ENCODE measurements at places on chromosomes 12 and 14.
A peak's percentile ranks its signal among the peaks of the same experiment; 100 is the strongest.

DNA sequence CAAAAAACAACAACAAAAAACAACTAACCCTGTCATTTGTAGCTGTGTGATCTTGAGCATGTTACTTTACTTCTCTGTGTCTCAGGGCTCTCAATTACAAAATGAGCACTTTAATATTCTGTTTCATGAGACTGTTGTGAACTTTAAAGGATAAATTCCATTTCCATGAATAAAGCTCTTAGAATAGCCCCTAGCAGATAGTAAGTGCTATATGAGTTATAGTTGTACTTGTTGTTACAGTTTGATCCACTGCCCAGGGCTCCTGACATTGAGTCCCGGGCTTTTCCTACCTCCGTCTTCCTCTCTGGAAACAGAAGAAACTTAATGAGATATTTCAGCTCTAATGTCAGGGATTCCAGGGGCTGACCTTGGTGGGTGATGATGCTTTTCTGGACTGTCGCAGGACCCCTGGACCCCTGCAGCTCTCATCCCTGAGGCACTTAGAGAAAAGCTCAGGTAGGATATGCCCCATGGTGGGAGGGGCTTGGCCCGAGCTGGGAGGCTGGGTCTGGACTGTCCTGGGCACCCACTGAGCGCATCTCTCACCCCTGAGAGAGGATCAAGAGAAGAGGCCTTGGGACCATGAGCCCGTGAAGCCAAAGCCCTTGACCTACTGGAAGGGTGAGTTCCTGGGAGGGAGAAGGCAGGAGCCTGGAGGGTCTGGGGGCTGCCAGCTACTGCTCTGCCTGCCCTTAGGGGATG, 5.1 kb downstream of the P3H3 start:
- DNase-seq = no peak

DNA sequence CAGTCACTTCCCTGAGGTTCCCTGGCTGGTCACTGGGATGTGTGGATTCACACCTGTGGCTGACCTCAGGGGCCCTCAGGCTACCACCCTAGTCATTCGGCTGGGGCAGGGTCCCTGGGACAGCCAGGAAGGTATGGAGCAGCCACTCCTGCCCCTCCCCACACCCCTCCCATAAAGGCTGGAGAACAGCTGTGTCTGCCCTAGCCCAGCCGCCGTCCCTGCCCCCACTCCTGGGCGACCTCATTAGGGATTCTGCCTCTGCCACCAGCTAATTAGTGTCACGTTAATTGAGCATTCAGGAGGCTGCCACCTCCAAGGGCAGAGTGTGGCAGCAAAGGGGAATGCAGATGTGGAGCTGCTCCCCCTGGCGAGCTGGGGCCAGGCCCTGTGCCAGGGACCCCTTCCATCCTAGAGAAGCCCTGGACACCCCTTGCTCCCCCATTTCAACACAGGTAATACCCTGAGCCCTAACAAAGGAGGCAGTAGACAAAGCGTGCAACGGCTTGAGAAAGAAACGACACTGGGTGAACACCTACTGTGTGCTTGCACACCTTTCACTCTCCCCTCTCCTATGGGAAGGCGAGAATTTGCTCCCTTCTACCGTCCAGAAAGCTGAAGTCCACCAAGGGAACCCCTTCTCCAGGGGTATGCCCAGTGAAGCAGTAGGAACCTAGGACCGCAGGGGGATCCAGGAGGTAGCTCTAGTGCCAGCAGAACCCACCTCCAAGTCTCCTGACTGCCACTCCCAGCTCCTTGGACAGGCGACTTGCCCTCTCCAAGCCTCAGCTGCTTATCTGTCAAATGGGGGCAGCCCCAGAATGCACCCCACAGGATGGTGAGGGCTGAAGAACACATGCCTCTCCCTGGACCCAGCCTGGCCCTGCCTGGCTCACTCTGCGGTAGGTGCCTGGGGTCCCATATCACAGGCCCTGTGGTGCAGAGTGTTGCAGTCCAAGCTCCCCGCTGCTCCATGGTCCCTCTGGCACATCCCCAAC, 45.1 kb downstream of the FAM222A start:
- DNase-seq = no peak

GRCh38 chr12:124709722-124710687, 142.6 kb upstream of the NCOR2 start:
- no peak for DNase-seq

- DNase-seq = no peak
Observed at GRCh38 chr12:96892104-96892503, 15.0 kb upstream of the NEDD1 start.

DNA sequence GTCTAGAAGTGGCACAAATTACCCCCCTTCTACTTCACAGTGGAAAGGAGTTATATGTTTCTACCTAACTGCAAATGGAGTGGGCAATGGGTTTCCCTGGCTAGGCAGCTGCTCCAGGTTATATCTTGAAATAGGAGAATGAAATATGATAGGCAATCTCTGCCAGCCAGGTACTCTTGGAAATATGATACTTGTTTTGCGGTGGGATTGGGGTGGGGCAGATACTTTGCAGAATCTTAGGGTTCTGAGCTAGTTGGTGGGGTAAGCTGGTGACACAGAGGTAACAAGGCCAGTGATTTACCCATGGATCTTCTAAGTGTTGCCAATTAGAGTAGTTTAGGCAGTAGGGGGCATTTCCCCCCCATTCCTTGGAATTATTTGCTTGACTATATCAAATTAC, 140.1 kb downstream of the ATP23 start:
- DNase-seq = no peak

DNA sequence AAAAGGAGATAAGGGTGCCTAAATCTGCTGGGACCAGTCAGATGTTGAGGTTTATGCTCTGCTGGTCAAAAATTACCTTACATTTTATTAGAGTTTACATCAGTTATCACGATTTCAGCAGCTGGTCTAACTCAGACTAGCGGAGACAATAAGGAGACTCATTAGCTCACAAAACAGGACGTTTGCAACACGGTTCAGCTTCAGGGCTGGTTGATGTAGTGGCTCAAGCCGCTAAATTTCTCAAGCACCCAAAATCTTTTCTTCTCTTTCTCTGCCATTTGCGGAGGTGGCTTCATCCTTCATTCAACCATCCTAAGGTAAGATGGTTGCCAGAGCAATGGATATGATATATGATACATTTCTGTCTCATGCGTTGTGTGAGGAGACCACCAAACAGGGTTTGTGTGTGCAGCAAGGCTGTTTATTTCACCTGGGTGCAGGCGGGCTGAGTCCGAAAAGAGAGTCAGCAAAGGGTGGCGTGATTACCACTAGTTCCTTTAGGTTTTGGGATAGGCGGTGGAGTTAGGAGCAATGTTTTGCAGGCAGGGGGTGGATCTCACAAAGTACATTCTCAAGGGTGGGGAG, 30.3 kb upstream of the CLIP1 start:
- DNase-seq = peak; percentile 23

GRCh38 chr12:28135801-28136439, 54.3 kb upstream of the CCDC91 start:
- no peak for DNase-seq

DNA sequence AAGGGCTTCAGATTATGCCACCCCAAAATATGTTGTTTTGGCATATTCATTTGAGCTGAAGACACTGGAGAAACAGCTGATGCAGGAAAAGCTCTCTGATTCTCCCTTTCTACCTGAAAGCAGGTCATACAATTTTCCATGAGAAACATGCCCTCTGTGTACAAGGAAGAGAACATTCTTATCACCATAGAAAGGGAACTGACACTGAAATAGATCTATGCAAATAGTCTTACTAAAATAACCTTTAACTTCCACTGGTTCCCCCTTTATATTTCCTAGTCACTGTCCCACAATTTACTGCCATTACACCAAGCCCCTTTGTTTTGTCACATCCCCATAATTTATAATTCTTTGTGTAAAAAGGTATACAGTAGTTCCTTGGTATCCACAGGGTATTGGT, 9.6 kb upstream of the PHC1 start:
- no peak for DNase-seq

DNA sequence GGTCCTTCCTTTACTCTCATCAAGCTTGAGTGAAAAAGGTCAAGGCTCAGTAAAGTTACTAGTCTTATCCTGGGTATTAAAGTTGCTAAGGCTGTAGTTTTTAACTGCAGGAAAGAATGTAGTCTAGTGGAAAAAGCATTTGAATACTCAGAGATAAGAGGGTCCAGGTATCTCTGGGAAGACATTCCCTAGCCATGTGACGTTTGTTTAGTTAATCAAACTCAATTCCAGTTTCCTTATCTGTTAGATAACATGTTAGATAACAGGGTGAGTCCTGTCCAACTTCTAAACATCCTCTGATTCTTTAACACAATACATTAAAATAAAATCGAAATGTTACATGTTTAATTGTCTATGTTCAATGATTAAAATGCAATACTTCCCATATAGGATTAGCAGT, 720.7 kb upstream of the LMO3 start:
- DNase-seq = no peak

DNA sequence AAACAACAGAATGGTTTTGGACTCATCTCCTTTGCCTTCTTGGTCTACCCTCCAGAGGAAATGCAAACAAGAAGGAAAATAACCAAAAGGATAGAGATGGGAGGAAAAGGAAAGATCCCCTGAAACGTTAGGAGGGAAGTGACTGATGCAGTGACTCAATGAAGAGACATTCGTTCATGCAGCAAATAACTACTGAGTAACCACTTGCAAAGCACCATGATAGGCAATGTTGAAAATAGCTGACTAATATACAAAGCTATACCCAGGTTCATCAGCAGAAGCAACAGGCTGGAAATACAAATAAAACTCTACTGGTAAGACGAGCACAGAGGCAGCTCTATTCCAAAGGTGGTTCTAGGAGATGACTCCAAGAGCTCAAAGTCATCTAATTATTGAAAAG, 41.8 kb downstream of the R3HDM2 start:
- no peak for DNase-seq

DNA sequence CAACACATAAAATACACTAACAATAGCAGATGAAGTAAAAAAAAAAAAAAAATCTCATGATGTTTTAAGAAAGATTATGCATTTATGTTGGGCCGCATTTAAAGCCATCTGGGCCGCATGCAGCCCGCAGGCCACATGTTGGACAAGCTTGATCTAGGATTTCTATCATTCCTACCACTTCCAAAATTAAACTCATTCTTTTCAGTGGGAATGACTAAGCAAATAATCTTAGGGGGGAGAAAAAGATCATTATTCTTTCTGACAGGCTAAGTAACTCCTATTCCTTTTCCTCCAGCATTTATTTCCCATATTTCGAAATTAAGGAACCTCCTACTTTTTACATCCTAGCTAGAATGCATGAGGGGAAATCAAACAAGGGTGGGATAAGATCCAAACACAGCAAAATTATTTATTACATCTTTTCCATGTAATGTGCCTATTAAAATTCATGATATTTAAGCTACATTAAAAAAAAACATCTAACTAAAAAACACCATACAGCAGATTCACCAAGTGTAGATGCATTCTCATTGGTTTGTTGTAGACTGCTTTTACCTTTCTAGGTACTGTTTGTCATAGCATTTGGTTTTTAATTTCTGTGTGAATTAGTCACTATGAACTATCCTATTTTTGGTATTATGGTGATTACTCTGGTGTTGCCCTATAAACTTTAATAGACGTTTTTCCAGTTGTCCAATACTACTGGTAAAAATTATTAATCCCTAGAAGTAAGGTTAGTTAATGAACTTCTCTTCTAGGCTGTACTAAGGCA, 76.1 kb downstream of the RASSF8 start:
- no peak for DNase-seq

GRCh38 chr12:80045594-80045993, 53.7 kb upstream of the OTOGL start:
- no peak for DNase-seq

DNA sequence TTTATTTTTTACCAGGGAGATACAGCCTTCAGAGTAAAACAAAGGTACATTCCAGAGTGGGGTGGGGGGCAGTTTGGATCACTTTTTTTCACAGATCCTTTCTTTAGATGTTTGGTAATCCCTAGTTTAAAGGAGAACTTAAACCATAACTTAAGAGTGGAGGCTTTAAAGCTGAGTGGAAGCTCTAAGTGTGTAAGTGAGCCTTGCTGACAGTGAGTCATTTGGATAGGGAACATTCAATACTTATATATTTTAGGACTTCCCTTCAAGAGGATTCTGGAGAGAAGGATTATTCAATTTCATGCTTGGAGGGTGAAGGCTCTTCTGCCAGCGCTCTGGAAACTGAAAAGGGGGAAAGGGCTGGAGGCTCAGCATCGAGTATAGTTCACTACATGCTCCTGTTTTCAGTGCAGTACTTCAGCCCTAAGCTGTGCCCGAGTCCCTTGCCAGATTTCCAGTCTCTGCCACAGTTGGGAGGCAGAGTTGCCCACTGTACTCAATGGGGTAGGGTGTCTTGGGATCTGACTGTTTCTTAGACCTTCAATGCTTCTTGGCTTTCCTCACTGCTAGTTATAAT, 8.4 kb downstream of the PRKAG1 start:
- DNase-seq = no peak

DNA sequence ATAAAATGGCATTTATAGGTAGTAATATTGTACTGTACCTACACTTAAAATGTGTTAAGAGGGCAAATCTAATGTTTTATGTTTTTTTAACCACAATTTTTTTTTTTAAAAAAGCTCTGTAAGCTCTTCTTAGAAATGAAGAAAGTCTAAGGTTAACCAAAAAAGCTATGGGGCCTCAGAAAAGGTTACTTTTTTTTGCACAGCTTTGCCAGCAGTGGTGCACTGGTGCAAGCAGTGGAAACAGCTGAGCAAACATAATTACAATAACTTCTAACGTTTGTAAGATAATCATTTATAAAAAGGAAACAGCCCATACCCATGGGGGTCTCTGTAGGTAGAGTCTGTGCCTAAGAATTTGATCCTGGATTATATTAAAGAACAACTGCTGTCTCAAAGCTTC, 85.1 kb upstream of the NID2 start:
- DNase-seq = no peak

- DNase-seq = no peak
Observed at GRCh38 chr14:29240066-29240465, 473.5 kb downstream of the FOXG1 start.

DNA sequence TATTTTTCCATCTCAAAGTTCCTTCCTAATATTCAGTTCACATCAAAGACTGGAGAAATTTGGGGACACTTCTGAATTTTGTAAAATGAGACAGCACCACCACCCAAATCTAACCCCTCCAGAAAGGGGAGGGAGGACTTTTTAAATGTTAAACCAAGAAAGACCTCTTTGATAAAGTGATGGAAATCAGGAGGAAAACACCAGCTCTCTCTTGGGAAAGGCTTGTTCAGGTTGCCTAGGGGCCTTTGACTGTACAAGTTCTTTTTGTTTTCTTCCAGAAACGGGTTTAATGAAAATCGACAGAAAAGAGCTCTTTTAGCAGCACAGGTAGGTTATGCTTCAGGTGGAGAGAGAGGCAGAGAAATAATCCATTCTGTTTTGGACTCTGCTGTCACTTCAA, 112.3 kb downstream of the OTOGL start:
- no peak for DNase-seq

- no peak for DNase-seq
Observed at GRCh38 chr12:132514216-132514820, 24.4 kb downstream of the FBRSL1 start.

DNA sequence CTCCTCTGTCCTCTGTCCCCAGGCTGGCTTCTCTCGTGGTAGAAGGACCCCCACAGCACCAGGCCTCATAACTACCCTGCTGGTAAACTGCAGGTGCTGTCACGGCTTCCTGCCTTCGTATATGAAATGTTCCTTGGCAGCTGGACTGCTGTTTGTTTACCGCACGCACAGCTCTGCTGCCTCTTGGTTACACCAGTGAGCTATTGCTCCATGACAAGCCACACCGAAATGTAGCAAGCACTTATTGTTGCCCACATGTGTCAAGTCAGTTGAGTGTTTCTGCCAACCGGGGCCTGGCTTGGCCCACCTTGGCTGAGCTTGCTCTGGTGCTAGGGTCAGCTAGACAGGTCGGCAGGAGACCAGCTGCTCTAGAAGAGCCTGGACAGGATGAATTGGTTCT, 21.7 kb upstream of the TCL1B start:
- DNase-seq = no peak
